ENCODE measurements at places on chromosomes 11 and 22.

DNA sequence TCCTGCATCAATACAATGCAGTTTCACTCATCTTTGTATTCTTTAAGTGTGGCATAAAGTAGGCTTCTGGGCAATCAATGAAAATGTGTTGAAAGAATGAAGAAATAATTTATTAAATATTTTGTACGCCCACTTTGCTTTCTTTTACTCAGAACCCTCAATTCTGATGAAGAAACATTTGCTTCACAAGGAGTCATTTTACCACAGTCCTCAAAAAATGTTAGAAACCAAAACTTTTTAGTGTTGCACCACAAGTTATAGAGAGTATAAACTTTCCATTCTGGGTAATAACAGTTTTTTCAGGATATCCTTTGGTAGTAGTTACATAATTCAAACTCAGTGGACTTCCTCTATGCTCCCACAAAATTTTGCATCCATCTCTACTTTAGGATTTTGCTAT, 360.5 kb downstream of the DLG2 start:
- DNase-seq: no peak

GRCh38 chr22:45878901-45879551, 97.9 kb downstream of the WNT7B start:
- DNase-seq: no peak

- no peak for DNase-seq
Observed at GRCh38 chr11:116065191-116065895, 561.1 kb upstream of the CADM1 start.

GRCh38 chr22:23220485-23221350, 40.4 kb downstream of the BCR start:
- peak; percentile 38 for DNase-seq

- DNase-seq: no peak
Observed at GRCh38 chr11:83448686-83449085, 162.5 kb upstream of the CCDC90B start.

GRCh38 chr11:118923721-118924587, 1.8 kb downstream of the BCL9L start:
- DNase-seq: peak; percentile 11

DNA sequence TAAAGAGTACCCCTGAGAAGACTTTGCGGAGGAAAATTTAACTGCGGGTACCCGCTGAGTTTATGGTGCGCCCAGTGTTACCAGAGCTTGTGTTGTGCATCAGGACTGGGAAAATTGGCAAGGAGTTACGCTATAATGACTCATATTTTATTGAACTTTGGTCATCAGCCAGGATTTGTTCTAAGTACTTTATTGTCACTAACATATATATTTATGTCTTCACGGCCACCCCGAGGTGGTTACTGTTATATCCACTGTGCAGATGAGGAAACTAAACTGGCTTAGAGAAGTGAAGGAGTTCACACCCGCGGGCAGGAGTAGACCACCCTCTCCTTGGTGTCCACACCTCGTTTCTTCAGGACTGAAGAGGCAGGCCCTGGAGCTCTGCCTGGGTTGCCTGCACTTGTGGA, 667 bp downstream of the ACCS start:
- DNase-seq: peak; percentile 63

DNA sequence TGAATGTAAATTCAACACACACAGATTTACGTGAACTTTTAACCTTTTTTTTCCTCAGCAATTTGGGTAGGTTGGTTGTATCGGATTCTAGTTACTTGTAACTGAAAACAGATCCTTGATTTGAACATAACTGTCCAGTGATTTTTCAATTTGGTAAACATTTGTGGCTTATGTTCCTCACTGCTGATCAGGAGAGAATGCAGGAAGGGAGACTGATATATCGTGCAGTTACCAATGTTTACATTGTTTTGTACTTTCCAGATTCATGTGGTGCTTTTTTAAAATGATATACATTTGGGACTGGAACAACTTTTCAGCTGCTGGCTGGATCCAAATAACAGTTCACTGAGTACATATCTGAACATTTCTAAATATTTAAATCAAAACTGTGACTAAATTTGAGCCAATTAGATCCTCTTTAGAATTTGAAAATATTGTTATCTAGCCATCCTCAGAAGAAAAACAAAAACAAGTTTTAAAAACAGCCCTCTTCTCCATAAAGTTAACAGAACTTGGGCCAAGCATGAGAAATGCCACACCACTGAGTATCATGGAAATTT, 84.3 kb upstream of the MTMR2 start:
- peak; percentile 73 for DNase-seq

GRCh38 chr11:72038491-72038890, 39.8 kb downstream of the IL18BP start:
- DNase-seq: peak; percentile 93

DNA sequence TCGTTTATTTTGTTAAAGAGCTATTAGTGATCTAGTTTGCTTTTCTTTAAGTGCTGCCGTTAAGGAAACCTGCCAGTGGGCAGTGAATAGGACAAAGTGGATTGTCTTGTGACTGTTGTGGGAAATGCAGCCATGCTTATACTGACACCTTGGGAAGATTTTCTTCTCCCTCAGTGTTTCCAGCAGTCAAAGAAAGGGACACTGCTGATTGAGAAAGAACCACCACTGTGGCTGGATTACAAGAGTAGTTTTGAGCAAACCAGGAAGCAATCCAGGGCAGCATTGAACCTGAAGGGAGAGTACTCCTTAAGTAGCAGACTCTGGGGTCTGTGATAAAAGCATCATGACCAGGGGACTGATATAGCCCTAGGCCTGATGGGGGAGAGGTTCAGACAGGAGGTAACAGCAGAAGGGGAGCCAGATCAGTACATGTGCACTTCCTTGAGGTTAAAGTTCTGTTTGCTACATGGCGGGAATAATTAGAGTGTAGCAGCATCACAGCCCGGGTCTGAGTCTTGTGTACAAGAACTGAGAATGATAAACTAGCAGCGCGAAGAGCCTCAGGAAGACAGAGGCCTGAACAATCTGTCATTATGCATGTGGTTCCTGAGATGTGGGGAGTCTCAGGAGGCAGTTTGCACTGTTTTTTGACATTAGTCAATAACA, 167.8 kb downstream of the C11orf91 start:
- DNase-seq: no peak

DNA sequence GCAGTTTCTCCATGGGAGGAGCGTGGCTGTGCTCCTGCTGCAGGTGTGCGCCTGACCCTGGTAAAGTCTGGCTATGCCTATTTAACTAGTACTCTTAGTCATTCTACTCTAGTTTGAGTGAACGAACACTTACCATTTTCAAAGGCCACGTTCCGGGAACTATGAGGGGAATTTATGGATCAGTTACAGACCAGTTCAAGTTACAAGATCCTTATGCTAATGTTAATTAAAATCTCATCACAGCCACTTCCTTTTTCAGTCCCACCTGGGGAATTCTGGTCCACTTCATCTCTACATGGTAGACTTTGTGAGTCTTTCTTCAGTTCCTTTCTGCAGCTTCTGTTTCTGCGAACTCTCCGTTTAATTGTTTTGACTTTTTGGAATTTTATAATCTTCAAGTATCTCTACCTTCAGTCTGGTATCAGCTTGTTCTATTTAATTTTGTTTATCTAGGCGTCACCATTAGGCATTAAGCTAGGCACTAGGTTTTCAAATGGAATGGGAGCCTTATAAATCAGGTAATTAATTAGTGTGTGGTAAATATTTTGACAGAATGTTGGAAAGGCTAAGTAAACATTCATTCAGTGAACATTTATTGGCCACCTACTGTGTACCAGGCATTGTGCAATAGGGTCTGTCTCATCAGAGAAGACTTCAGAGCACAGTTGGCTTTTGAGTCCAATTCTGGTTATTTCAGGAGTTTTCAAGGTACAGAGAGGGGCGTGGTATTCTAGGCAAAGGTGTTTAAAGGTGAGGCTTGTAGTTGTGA, 78.9 kb downstream of the GRK3 start:
- no peak for DNase-seq

- DNase-seq: no peak
Observed at GRCh38 chr11:60739114-60739513, 14.6 kb downstream of the MS4A18 start.

DNA sequence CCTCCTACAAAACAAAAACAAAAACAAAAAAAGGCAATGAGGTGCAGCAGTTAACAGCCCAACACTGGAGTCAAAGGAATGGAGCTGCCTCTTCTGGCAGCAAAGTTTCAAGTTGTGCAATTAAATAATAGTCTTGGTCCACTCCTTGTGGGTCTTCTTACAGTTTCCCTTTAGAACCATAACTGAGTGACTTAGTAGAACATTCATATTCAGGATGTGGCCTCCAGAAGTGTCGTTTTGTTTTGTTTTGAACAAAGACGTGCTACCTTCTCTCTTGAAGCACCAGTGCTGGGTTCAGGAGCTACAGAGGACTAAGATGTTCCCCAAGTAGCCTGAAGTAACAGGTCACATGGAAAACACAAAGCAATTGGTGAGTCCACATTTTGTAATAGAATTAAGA, 2.0 kb upstream of the JAML start:
- DNase-seq: no peak

GRCh38 chr11:72553706-72554105, 119.4 kb upstream of the CLPB start:
- no peak for DNase-seq

GRCh38 chr11:44527476-44527875, 38.0 kb upstream of the CD82 start:
- DNase-seq: no peak

- DNase-seq: no peak
Observed at GRCh38 chr11:58023435-58023931, at the start of gene OR9Q1. Gene OR9Q1 (plus strand): TSS chr11:58023881. CDS start chr11:58179445, 155,564 bp downstream.

GRCh38 chr11:44781655-44782054, 54.9 kb downstream of the TSPAN18 start:
- no peak for DNase-seq

- DNase-seq: no peak
Observed at GRCh38 chr22:22703203-22703570, 58.8 kb downstream of the GGTLC2 start.

DNA sequence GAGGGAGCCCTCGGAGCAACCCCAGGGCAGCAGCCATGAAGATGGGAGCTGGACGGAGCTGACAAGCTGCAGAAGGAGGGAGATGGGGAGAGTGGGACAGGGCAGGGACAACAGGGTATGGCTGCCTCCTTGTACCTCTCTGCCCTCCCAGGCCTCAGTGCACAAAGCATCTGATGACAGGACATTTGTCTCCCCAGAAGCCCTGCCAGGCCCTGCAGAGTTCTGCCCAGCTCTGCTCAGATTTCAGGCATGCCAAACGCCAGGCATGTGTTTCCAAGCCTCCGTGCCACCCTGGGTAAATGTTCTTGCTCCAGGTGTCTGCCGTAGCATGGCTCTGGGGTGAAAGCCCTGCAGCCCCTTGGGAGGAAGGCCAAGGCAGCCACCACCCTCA, 1.1 kb upstream of the IFITM10 start:
- DNase-seq: no peak

DNA sequence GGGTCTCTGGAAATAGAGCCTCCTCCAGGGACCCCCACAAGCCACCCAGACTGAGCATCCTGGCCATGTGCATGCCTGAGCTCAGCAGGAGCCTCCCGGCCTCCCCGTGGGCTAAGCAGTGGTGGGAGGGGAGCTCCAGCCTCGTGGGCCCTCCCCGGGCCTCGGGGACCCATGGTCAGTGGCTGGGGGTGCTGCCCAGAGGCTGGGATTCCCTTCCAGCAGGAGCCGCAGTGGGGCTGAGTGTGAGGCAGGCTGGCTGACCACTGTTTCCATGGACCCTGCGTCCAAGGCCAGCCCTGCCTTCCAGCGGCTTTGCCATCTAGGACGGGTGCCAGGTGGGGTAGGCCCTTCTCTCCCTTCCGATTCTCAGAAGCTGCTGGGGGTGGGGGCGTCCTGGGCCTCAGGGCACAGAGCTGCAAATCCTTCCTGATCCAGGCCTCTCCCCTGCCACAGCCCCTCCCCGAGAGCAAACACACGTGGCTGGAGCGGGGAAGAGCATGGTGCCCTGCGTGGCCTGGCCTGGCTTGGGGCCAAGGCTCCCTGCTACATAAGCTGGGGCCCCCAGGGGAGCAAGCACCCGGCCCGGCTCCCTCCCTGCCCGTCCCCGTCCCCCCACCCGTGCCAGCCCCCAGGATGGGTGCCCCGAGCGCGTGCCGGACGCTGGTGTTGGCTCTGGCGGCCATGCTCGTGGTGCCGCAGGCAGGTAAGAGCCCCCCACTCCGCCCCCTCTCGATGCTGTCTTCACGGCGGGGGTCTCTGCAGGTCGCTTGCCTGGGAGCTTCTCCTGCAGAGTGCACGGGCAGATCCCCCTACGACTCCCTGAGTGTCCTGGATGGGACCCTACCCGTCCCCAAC, at the start of gene MUC5B:
Gene MUC5B, plus strand, starts transcription at position 576 of the 855 bp plus-strand sequence. Its CDS starts 58 bp downstream, at position 634.
- no peak for DNase-seq

DNA sequence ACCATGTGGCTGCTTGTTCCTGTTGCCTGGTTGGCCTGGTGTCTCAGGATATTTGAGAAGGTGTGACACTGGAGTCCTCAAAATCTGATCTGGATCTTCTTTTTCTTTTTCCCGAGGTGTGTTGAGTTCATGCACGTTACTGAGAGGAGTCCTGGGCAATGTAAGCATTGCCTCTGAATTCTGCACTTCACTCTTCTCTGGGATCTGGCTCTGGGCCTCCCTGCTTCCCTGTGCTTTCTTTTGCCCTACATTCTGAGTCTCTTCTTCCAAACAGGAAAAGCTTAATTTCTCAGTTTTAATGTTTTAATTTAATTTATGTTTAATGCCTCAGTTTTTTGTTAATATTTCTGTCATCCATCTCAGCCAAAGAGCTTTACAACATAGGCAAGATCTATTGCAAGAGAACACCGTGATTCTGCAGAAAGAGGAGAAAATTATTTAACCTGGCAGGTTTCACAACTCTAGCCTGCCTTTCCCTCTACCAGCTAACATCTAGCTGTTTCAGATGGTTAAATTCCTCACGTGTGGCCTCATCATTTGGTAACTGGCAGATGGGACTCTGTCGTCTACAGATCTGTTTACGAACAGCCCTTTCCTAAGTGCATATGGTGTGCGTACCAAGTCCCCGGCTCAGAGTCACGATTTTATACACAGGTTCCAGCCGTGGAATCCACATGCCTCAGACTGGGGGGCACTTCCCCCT, 24.7 kb downstream of the LDLRAD3 start:
- DNase-seq: no peak

DNA sequence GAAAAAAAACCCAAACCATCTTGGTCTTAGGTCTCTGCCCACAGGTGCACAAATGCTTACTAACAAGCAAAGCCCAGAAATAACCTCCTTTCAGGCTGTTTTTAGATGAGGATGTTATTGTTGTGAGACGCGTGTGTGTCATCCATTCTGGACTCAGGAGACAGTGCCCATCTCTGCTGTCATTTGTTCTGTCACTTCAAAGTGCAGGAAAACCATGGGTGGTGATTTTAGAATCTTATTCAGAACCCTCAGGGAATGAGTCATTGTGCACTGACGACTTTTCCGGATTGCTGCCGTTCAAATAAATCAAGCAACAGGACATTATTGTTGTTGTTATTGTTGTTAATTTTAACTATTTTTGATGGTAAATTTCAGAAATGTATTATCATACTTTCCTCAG, 110.3 kb downstream of the LRRC32 start:
- peak; percentile 31 for DNase-seq
